ENCODE measurements at places on chromosomes 5 and 9. TPM values are rescaled to one million over a fixed set of nuclear protein-coding genes. Genes with fewer than 3 reads are reported as not detected.

The ASB6 gene
- total RNA-seq, result 21.3 TPM

The SNX2 gene
- total RNA-seq, result 39.7 TPM

The PTBP3 gene
- 32.7 TPM for total RNA-seq

The ACSL6 gene
- total RNA-seq, result not detected

The FGFR4 gene
- 22.7 TPM for total RNA-seq

The SLC6A19 gene
- 0.08 TPM for total RNA-seq

The CCDC180 gene
- 0.94 TPM for total RNA-seq

The PCDHB1 gene
- not detected for total RNA-seq

The CLIC3 gene
- total RNA-seq, result 5.1 TPM

The CBY3 gene
- total RNA-seq, result not detected

The MELK gene
- 78.4 TPM for total RNA-seq

The SV2C gene
- not detected for total RNA-seq

The ADAMTS6 gene
- 0.08 TPM for total RNA-seq

The LHX3 gene
- total RNA-seq, result 0.13 TPM

The MYO10 gene
- 42.2 TPM for total RNA-seq

The FOXD4L6 gene
- total RNA-seq, result 0.06 TPM

The WNT8A gene
- total RNA-seq, result not detected

The PLAC8L1 gene
- total RNA-seq, result 0.26 TPM

The RNF180 gene
- total RNA-seq, result 0.32 TPM

The C8G gene
- 1.6 TPM for total RNA-seq

The PDGFRB gene
- total RNA-seq, result 0.09 TPM

The GRIA1 gene
- not detected for total RNA-seq

The LHX2 gene
- 3.9 TPM for total RNA-seq

The GTF2H2 gene
- 13.5 TPM for total RNA-seq

The SPAG8 gene
- 0.76 TPM for total RNA-seq

The LRRC19 gene
- total RNA-seq, result not detected

The PCDHB11 gene
- 0.11 TPM for total RNA-seq

The CORO2A gene
- 1.2 TPM for total RNA-seq

The FLT4 gene
- 5.3 TPM for total RNA-seq

The GNG10 gene
- total RNA-seq, result 71.5 TPM

The BARHL1 gene
- total RNA-seq, result not detected

The MYOT gene
- not detected for total RNA-seq

The NSMF gene
- 29.8 TPM for total RNA-seq

The QRFP gene
- total RNA-seq, result not detected

The IRX1 gene
- not detected for total RNA-seq

The PITX1 gene
- 31.0 TPM for total RNA-seq

The CDK5RAP2 gene
- 28.6 TPM for total RNA-seq

The LCN12 gene
- total RNA-seq, result 1.3 TPM

The PCDHB14 gene
- total RNA-seq, result 0.07 TPM

The PRRT1B gene
- not detected for total RNA-seq

The NCS1 gene
- total RNA-seq, result 50.2 TPM

The KIF20A gene
- total RNA-seq, result 44.1 TPM

The FOCAD gene
- 16.4 TPM for total RNA-seq

The PDZD2 gene
- 0.23 TPM for total RNA-seq

The SLC45A2 gene
- not detected for total RNA-seq

The SH3GL2 gene
- total RNA-seq, result 0.06 TPM

The IRX2 gene
- total RNA-seq, result 1.5 TPM
